T-cell (primary cell): ENCODE measurements at places on chromosomes 3 and 15. TPM values are rescaled to one million over a fixed set of nuclear protein-coding genes. Genes with fewer than 3 reads are reported as not detected.

Gene NOX5
- 0.10 TPM for total RNA-seq

Gene INKA1
- 1.8 TPM for total RNA-seq

Gene FGD5
- not detected for total RNA-seq

Gene HTR3E
- not detected for total RNA-seq

Gene IGSF11
- 0.41 TPM for total RNA-seq

Gene TMEM207
- total RNA-seq, result not detected

Gene GRM2
- 3.2 TPM for total RNA-seq

Gene CSTA
- total RNA-seq, result not detected

Gene MBNL1
- 410 TPM for total RNA-seq
